ENCODE measurements at places on chromosomes 11 and 22.
A peak's percentile ranks its signal among the peaks of the same experiment; 100 is the strongest.

- no peak for DNase-seq
Observed at GRCh38 chr11:134015556-134015955, 53.3 kb upstream of the JAM3 start.

DNA sequence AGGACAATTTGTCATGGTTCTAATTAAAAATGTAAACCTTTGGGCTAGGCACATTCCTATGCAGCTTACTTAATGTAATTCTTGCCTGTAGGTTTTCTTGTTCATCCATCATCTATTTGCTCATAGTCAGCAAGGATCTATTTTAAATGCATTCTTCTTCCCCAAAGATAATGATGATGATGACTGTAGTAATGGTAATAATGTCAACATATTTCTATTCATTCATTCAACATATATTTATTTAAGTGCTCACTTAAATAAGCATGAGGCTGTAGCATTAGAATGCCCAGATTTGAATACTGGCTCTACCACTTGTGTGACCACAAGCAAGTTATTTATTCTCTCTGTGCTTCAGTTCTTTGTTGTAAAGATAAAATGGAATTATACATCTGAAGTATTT, 169.6 kb upstream of the SYN3 start:
- DNase-seq = no peak

DNA sequence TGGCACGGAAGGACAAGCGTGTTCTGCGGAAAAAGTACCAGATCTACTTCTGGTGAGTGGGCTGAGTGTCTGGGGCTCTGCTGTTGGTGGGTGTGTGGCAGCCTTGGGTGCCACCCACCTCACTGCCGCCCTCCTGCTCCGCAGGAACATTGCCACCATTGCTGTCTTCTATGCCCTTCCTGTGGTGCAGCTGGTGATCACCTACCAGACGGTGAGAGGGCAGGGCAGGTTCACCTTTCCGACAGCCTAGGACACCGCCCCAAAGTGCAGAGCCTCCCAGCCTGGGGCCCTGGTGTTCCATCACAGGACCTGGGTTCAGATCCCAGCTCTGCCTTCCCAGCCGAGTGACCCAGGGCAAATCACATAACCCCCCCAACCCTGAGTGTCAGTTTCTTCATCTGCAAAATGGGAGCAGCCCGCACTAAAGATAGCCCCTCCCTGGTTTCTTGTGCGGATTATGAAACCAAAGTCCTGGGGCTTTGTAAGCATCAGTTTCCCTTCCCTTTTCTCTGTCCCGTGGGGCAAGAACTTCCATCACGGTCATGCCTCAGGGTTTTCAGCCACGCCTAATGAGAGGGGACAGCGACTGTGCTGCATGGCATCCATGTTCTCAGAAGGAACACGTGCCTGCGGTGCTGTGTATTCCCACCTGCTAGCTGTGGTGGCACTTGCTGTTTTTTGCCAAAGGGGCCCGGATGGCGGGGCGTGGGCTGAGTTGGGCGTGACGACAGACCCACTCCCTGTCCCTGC, 9.8 kb upstream of the TAGLN start:
- DNase-seq = no peak

DNA sequence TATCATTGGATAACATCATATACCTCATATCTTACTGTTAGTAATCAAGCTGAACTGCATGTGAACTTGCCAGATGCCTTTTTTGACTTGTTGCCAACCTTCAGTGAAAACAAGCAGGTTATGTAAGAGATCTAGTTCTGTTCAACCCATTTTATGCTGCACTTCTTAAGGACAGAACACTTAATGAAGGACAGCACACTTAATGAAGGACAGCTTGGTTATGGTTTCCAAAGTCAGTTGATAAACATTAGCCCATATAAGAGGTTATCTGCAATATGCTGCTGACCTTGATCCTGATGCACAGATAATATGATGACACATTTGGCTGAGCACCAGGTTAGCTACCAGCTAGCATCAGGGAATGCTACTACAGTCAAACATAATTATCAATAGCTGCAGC, 358.7 kb upstream of the PDGFD start:
- no peak for DNase-seq

DNA sequence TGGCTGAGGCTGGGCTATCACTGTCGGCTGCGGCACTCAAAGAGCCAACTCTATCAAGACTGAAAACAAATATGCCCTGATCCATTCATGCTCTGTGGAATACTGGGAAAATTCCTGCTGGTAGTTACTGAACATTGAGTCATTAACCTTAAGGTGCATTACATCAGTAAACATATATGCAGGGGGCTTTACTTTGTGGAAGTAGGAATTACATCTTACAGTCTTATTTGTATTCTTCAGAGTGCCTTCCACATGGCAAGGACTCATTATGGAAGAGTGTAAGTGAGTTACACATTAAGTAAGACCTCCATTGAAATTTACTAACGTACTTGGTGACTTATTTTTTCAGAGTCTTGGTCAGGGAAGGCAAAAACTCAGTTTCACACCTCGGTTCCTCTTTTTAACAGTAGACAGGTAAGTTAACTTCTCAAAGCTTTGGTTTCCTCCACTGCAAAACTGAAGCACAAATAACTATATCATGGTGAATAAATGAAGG, 4.5 kb downstream of the OR5B21 start:
- DNase-seq = no peak

- DNase-seq = peak; percentile 4
Observed at GRCh38 chr11:83639995-83640758, 354.0 kb upstream of the CCDC90B start.

GRCh38 chr11:78192223-78192719, 3.6 kb downstream of the USP35 start:
- DNase-seq = no peak

DNA sequence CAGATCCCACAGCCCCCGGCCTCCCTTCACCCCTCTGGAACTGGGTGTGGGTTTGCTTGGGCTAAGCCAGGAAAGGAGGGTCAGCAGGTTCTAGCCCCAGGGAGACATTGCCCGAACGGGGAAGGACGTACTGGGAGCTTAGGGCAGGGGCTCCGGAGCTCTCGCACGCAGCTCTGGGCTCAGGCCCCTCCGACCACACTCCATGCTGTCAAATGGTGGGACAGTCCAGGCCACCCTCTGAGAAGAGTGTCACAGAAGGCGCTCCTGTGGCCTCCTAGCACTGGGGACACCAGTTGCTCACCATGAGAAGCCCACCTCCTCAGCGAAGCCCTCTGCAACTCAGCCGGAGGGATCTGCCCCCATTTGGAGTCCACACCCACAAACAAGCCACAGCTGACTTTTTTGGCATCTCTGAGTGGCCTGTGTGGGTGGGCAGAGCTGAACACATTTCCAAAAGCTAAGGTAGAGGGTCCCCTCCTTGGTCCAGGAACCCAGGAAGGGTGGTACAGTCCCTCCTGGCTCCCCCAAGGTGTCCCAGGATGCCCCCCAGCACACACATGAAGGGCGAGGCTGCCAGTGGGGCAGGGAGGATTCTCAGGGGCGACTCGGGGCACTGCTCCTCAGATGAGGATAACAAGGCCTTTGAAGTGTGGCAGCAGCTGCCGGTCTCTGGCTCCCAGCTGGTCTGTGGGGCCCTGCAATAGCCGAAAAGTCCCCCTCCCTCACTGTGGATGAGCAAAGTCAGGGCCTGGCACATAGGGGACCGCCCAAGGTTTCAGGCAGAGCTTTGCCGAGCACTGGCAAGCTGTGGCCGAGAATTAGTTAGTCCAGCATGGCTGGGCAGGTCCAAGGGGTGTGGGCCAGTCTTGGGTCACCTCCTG, 13.0 kb upstream of the TEF start:
- no peak for DNase-seq

GRCh38 chr11:78583889-78584288, 9.2 kb upstream of the NARS2 start:
- DNase-seq = no peak

DNA sequence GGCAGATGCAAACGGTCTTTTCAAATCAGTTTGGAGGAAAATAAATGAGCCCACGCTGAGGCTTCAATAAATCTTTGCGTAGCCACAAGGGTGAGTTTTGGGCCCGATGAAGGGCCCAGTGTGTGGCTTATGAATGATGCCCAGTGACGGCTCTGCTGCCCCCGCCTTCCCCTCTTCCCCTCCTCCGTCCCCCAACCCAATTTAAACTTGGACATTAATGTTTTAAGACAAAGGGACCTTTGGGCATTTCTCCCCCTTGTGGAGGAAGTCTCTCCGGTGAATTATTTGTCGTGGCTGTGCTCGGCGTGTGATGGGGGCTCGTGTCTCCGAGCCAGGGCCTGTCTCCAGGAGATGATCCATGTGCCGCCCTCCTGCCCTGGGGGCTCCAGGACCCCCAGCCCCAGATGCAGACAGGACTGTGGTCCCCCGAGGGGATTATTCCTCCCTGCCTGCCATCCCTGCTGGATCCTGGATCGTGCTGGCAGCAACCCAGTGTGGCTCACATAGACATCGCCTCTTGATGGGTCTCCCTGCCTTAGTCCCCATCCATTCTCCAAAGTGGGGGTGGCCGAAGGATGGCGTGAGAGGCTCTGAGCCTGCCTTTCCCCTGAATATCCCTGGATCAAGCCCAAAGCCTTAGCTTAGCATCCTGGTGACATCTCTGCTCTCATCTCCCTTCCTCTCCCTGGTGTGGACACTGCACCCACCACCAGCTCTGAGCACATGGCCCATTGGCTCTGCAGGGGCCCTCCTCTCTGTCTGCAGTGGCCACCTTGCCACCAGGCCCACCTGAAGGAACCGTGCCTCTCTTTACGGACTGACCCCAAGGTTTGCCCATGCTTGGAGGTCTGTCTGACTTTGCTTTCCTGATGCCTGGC, 56.4 kb downstream of the SMIM38 start:
- DNase-seq = no peak

GRCh38 chr11:34238966-34239365, 118.8 kb downstream of the ABTB2 start:
- DNase-seq = no peak

All from NCI-H2107 (cell line).